CD4-positive, CD25-positive, alpha-beta regulatory T cell (primary cell): ENCODE measurements at places on chromosomes 5 and 9. TPM values are rescaled to one million over a fixed set of nuclear protein-coding genes. Genes with fewer than 3 reads are reported as not detected.

Gene LCN2
- total RNA-seq, result 0.94 TPM

Gene OR1Q1
- 0.72 TPM for total RNA-seq

Gene CD274
- total RNA-seq, result 7.0 TPM

Gene KIF12
- total RNA-seq, result not detected

Gene PCDHGA5
- not detected for total RNA-seq
